Osteocyte (in vitro differentiated cells): ENCODE measurements at places on chromosomes 4 and X. TPM values are rescaled to one million over a fixed set of nuclear protein-coding genes. Genes with fewer than 3 reads are reported as not detected.
A peak's percentile ranks its signal among the peaks of the same experiment; 100 is the strongest.

STAP1 gene
- not detected in 2 replicates for total RNA-seq

BANK1 gene
- 0.63 and 1.0 TPM in 2 replicates for total RNA-seq

MND1 gene
- 0.91 and 1.8 TPM in 2 replicates for total RNA-seq

GC gene
- total RNA-seq, result not detected in 2 replicates

FAM53A gene
- total RNA-seq, result 6.2 and 9.5 TPM in 2 replicates

DNA sequence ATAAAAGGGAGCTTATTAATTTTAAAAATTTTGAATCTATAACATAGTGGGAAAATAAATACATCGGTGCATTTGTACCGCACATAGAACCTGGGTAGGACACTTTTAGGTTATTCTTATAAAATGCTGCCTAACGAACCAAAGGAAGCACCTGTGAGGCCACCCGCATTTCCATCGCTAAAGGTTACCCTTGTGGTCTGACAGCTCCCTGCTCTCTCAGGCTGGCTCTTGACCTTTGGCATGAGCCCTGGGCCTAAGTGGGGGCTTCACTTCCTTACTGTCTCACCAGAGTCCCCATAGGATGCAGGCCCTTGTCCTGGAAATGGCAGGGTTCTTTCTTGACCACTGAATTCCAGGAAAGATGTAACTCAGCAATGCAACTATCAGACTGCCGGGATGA, 46.0 kb downstream of the HADH start:
- H3K27me3 ChIP-seq, result no peaks in the 10 kb centered on the region
- no peak overlapping the region for H3K4me3 ChIP-seq
- no peak overlapping the region for H3K27ac ChIP-seq

DNA sequence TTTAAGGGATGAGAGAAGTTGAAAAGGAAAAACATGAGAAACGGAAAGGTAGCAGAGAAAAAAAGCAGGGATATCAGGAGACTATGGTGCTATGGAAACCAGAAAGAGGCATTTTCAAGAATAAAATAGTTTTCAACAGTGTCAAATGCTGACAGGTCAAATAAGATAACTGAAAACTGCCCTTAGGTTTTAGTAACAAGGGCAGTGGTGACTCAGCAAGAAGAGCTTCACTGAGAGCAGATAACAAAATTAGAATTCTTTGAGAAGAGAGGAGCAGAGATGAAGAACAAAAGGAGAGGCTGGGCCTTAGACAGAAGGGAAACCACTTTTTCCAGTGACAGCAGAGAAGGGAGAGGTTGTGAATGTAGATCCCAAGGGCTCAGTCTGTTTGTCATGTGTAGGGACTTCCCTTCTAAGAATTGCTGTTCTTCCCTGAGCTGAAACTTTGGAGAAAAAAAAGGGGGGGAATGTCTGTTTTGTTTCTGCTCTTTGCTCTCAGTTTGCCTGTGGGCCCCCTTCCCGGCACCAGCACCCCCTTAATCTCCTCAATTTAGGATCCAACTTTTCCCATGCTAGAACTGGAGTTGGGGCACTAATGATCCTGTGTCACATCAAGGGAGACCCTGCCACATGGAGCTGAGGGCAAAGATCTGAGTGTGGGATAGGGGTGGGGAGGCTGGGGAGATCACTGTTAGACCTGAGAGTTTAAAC, 26.8 kb upstream of the MAGEA10 start:
- no peak for DNase-seq
- H3K36me3 ChIP-seq, result no peaks in the 10 kb centered on the region
- no peak overlapping the region for H3K4me3 ChIP-seq

GRCh38 chrX:71650333-71650969, 16.9 kb upstream of the LOC101059915 start:
- no peaks in the 10 kb centered on the region for H3K27me3 ChIP-seq
- H3K27ac ChIP-seq, result no peak overlapping the region
- DNase-seq, result no peak
- no peak overlapping the region for H3K4me3 ChIP-seq

- H3K27me3 ChIP-seq, result peaks cover 10% of the 10 kb centered on the region
- no peak overlapping the region for H3K4me3 ChIP-seq
- no peaks in the 10 kb centered on the region for H3K36me3 ChIP-seq
- no peaks in the 10 kb centered on the region for H3K4me1 ChIP-seq
- no peak overlapping the region for H3K27ac ChIP-seq
- DNase-seq, result peak; percentile 36
Observed at GRCh38 chrX:153305972-153306371, 15.6 kb downstream of the PNMA6F start.

DNA sequence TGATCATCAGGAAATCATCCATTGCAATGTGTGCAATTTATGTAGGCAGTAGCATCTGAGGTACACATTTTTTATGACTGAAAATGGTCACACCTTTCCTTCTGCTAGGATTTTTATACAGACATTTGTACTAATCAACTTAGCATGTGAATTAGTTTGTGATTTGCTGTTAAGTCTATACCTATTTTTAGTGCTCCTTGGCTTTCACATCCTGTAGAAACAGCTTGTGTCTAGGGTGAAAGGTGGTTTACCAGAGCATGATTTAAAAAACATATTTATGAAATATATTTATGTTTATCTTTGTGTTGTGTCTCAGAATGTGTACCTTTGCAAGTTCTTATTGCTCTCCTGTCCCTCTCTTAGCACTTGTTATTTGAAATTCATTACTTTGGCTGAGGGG, 916.0 kb downstream of the TECRL start:
- no peaks in the 10 kb centered on the region for H3K36me3 ChIP-seq
- H3K4me1 ChIP-seq, result no peaks in the 10 kb centered on the region
- H3K4me3 ChIP-seq, result no peak overlapping the region
- DNase-seq, result no peak
- no peak overlapping the region for H3K27ac ChIP-seq

GRCh38 chrX:13376857-13377549, 57.1 kb upstream of the ATXN3L start:
- no peak overlapping the region for H3K4me3 ChIP-seq
- H3K4me1 ChIP-seq, result peaks cover 62% of the 10 kb centered on the region
- H3K27ac ChIP-seq, result peak overlapping the region; percentile 78
- no peaks in the 10 kb centered on the region for H3K36me3 ChIP-seq
- H3K27me3 ChIP-seq, result no peaks in the 10 kb centered on the region

DNA sequence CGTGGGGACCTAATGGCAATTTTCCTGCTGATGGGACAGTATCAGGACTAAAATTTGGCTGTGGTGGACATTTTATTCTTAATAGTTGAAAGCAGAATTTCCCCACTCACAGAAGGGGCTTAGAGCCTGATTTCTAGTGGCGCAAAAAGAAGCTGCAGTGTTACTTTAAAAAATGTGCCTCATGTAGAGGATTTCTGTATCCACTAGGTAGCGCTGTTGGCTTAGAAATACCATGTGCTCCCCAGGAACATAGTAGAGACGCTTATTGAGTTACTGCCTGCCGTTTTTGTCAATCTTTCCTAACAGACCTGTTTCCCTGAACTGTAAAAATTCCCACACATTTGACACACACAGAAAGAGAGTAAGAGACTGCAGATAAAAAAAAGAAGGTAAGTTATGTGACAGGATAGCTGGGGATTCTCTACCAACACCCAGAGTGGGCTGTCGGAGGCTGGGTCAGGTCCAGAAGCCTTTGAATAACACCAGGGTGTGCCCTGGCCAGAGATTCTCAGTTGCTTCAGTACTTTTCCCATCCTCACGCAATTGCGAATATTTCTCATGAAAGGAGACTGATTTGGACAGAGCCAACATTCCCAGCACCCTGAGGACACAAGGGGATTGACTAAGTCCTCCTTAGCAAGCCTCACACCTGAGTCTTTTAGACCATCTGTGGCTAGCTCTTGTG, 88.4 kb downstream of the ZXDA start:
- H3K4me3 ChIP-seq, result no peak overlapping the region
- no peak for DNase-seq
- H3K36me3 ChIP-seq, result no peaks in the 10 kb centered on the region
- H3K27me3 ChIP-seq, result no peaks in the 10 kb centered on the region

DNA sequence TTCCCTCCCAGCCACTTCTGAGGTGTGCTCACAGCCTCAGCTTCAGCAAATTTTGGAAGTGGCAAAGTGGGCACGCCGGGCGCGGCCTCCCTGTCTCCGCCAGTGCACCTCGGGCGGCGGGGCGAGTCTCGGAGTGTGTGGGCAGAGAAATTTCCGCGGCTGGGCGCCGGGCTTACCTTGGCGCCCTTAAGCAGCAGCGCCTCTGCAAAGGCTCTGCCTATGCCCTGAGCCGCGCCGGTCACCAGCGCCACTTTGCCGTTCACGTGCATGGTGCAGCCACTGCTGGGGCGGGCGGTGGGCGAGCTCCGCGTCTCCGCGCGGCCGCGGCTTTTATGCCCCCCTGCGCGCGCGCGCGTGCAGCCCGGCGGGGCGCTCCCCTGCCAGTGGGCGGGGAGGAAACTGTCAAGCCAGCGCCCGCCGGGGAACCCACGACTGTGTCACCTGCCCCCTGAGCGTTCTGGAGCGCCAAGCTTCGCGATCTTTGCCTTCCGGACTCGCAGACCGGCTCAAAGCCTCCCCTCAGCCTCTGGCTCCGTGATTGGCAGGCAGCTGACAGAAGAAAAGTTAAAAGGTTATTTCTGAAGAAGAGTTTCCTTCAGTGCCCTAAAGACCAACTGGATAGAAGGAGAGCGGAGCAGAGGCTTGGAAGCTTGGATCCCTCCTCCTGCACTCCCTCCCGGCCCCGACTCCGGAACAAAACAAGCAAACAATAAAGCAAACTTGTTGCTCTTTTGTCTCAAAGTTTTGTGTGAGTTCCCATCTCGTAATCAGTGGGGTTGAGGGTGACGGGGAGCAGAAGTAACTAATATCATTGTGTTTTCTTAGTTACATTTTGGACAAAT, at the start of gene HPGD:
TSS of gene HPGD (minus strand) at position 306 of the 842 bp plus-strand sequence. CDS start at position 269, 37 bp downstream.
- H3K4me1 ChIP-seq, result peaks cover 10% of the 10 kb centered on the region
- H3K4me3 ChIP-seq, result peak within 1 kb of the TSS; percentile 72
- no peak for DNase-seq
- no peak within 1 kb of the TSS for H3K27ac ChIP-seq
- no peaks in the 10 kb centered on the region for H3K36me3 ChIP-seq
